ENCODE measurements at places on chromosomes 12 and 14. TPM values are rescaled to one million over a fixed set of nuclear protein-coding genes. Genes with fewer than 3 reads are reported as not detected.

- DNase-seq, result no peak
Observed at GRCh38 chr14:61026526-61026925, 45.5 kb downstream of the SLC38A6 start.

DNA sequence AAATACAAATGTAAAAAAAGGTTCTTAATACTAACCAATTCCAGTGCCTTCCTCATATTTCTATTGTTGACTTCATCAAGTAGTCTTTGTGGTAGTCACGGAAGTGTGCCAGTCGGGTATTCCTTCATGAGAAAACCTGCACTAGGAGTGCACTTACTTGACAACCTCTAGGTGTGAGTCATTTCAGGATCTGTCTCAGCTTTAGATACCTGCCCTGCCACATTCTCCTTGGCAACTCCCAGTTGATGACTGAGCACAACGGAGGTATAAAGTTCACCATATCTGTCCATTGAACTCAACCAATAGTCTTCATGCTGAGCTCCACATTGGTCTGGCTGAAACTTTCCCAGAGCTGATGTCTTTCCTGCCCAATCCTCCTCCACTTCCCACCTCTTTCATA lies 215.7 kb downstream of the SYT10 start:
- no peak for DNase-seq

DNA sequence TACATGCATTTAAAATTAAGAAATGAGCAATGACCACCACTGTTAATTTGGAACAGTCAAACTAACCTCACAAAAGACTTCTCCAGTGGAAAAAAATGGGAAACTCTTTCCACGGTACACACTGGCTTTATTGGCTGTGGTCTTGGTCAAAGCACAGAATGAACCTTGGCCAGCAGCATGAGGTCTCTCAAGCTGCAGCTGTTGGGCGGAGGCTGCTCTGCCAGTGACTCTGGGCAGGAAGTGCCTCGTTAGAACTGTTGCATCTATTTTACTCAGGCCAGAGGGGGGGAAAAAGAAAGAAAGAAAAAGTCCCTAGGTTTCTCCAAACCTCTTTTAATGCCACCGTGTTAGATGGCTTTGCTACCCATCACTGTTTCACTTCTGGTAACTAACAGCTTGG lies 279.8 kb upstream of the DIO2 start:
- peak; percentile 39 for DNase-seq

GRCh38 chr14:68424443-68425172 lies 368.3 kb downstream of the ZFP36L1 start:
- no peak for DNase-seq

DNA sequence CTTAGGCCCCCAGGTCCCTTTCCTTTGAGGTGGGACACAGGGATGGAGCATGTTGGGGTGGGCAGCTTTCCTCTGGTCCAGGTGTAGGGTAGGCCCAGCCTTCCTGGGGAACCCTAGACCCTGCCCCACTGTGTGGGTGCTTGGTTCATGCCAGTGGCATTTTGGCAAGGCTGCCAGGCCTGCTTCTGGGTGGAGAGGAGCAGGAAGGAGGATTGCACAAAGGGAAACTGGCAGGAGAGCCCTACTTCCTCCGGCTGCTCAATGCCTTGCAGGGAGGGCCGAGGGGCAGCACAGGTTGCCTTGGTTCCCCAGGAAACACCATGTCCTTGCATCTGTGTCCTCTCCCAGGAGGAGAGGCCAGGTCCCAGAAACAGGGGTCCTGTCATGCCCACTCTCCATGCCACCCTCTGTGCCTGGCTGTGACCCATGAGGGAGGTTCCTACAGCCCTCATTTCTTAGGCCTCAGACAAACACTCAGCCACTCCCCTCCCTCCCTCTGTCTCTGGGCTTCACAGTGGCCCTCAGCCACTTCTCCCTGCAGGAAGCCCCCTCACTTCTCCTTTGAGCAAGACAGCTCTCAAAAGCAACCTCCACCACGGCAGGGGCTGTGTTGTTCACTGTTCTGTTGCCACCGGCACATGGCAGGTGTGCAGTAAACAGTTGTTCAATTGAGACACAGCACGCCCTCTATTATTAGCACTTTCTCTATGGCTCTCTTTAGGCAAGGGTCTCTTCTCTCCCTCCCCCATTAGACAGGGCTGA lies 6.8 kb upstream of the KRT80 start:
- DNase-seq, result no peak

GRCh38 chr12:106984588-106985137 lies 2.3 kb downstream of the MTERF2 start:
- DNase-seq, result no peak

DNA sequence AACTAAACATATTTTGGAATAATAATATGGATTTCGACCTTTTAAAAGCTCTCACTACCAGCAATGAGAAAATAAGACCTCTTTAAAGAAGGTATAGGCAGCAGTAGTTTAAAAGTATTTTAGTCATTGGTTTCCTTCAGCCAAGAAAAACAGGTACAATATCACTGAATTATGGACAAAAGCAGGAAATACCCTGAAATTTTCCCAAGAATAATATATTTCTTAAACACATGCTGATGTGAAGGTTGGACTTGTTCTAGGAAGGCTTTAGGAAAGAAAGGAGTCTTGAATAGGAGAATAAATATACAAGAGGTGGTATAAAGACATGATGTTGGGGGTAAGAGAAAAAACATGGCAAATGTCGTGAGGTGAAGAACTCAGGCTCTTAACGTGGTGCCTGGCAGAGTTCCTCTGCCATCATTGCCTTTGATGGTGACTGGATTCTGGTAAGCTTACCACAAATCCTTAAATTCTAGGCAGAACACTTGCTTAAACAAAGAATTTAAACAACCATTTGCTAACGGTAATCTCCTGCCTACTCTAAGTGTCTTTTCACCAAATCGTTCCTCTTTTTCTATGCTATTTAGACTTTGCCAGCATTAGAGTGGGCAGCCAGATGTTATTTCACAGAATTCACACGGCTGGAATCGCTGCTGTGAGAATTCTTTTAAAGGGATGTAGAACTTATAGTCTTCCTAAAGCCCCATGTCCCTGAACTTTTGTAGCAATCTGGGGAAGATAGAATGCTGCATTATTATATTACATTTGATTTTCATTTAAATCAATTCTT lies 11.9 kb upstream of the NUDT4 start:
- DNase-seq, result no peak

- DNase-seq, result no peak
Observed at GRCh38 chr14:101193845-101194372, 290.4 kb upstream of the RTL1 start.

DNA sequence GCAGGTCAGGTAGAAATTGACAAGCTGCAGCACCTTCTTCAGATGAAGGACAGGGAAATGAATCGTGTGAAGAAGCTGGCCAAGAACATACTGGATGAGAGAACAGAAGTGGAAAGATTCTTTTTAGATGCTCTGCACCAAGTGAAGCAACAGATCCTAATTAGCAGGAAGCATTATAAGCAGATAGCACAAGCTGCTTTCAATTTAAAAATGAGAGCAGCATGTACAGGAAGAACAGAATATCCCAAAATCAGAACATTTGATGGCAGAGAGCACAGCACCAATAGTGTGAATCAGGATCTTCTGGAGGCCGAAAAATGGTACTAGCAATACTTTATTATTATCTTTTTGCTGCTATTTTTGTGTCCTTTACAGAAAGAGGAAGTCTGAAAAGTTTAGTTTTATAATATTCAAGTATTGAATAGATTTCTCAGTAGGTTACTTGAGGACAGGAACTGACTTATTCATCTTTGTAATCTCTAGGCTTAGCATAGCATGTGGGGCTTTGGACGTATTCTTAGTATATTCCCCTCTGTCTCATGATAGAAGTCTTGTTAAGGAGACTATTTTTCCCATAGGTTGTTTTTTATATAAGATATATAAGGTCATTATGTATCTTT lies 30.8 kb downstream of the BBOF1 start:
- no peak for DNase-seq

DNA sequence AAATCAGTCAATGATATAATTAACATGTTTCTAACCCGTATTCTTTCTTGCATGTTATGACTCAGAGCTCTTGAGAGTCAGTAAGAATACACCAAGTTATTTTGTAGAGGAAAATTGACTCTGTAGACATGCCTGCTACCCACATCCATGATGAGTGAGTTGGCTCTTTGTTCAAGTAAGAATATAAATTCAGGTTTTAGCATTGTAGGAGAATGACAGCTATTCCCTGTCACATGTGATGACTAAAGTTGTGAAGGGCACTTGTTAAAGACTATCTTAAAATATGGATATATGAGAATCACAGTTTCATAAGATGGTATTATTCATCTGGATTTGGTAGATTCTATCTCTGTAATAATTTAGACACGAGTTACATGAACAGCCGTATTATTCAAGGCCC lies 209.1 kb downstream of the CCDC59 start:
- no peak for DNase-seq

DNA sequence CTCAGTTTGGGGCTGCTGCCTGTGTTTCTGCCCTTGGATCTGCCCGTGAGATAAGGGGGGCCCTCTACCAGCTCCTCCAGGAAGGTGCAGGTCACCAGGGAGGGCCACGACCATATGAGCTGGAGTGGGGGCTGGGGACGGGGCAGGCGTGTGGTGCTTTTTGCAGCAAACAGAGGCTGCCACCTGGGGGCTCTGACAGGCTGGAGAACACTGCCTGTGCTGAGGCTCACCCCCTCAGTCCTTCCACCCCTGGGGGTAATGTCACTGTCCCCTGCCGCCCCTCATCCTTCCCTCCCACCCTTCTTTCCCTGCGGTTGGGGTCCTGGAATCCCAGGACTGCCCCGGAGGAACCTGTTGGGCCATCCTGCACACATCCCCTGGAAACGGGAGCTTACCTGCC lies 3.2 kb downstream of the PLD4 start:
- DNase-seq, result no peak

DNA sequence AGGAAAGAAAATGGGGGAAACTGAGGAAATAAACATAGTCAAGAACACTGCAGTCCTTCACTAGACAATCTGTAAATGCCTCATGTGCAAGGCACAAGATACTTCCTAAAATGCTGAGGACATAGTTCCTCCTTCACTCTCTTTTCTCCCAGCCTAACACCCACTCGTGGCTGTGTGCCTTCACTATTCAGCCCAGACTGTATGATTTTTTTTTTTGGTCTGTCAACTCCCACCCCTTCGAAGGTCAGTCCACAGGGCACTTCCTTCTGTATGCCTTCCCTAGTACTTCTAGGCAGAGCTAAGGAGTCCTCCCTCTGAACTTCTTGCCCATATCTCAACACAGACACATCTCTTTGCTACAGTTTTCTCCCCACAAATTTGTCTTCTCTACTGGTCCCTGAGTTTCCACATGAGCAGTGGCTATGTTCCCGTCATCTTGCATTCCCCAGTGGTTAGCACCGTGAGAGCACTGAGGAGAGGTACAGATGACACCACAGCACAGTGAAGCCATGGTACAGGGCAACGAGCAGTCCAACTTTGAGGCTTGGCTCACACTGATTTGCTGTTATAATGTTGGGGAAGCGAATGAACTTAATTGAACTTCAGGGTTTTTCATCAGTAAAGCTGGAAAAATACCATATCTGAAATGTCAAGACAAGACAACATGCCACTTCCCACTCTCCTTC lies 24.1 kb upstream of the SYCP3 start:
- DNase-seq, result no peak

Gene FAM181A
- total RNA-seq, result not detected

Gene L2HGDH
- total RNA-seq, result 15.0 TPM

Gene VRK1
- total RNA-seq, result 6.9 TPM

Gene PPP4R4
- total RNA-seq, result 0.37 TPM

Gene FOXG1
- not detected for total RNA-seq

Gene DDX24
- 234 TPM for total RNA-seq

Gene IAPP
- not detected for total RNA-seq

Gene TAS2R46
- 0.62 TPM for total RNA-seq

Gene CCDC177
- total RNA-seq, result not detected

Gene MSRB3
- 118 TPM for total RNA-seq

Gene SERPINA12
- not detected for total RNA-seq

Gene DTX3
- 23.3 TPM for total RNA-seq
